ENCODE measurements at places on chromosomes 3 and 15.

DNA sequence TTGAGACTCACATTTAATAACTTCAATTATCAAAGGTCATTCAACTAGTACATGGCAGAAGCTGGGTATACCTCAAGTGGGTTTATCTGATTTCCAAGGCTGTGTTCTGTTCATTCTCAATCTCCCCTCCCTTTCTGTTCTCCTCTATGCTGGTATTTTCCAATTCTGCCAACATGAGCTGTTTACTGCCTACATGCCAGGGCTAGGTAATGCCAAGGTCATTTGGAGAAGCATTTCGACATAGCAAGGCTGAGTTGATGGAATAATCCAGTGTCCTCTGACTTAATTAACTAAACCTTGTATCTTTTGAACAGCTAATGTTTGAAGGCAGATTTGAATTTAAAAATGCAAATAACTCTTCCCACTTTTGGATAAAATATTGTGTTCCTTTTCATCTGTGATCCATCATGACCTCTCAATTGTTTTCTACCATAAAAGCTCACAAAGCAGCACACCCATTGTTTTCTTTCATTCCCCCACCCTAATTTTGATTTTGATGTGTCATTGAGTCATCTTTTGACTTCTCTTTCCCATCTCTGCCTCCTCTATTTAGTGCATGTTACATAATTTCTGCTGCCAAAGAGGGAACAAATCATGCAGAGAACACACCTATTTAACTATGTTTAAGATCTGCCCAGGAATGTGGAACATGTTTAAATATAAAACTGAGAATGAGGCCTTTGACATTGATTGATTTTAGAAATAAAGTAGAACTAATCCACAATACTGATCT lies 308.8 kb upstream of the NR2E3 start:
- no peak for DNase-seq

- DNase-seq, result no peak
These were observed 24.5 kb upstream of the HDAC11 start for GRCh38 chr3:13455644-13456043.

GRCh38 chr3:11513817-11514135 lies 129.9 kb downstream of the VGLL4 start:
- DNase-seq, result no peak

DNA sequence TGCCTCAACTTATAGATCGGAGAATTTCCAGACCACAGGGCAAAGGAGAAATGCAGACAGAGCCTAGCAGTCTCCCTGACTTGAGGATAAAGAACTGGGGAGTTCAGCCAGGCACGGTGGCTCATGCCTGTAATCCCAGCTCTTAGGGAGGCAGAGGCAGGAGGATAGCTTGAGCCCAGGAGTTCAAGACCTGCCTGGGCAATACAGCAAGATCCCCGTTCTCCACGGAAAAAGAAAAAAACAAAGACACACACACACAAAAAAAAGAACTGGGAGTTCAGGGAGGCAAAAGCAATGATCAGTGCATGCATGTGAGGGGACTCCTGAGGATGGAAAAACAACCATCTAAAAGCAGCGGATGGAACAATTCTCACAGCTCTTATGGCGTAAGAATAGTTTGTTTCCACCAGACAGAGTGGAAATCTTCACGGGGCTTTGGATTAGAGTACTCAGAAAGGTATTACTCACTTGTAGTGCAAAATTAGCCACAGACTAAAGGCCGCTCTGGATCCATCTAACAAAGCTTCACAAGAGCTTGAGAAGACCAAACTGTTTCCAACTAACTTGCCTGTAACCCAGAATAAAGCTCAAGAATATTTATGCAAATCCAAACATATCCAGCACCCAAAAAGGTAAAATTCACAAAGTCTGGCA lies 16.3 kb downstream of the SEC11A start:
- no peak for DNase-seq

- DNase-seq, result no peak
These were observed 158.4 kb downstream of the TIGIT start for GRCh38 chr3:114452256-114452655.

DNA sequence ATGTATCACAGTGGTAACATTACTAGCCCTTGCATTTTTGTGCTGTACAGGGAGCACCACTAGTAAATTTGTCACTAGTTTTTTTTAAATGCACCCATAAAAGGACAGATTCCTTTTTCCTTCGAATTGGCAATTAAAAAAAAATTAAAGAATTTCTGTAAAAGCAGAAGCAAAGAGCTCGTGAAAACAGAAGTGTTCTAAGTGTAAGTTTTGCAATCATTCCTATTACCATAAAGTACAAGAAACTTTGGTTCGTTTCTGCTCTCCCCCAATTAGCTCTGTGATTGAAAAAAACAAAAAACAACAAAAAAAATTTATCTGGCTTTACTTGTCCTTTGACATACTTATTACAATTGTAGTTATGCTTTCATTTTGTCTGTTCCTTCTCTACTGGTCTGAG lies 5.3 kb downstream of the SERP1 start:
- no peak for DNase-seq

GRCh38 chr15:70158309-70159000 lies 60.7 kb upstream of the TLE3 start:
- no peak for DNase-seq

GRCh38 chr15:41978534-41978933 lies 6.2 kb upstream of the EHD4 start:
- no peak for DNase-seq

- DNase-seq, result no peak
These were observed 44.6 kb downstream of the ZIC4 start for GRCh38 chr3:147361454-147362420.

GRCh38 chr3:33054100-33055092 lies 42.5 kb downstream of the GLB1 start:
- no peak for DNase-seq

DNA sequence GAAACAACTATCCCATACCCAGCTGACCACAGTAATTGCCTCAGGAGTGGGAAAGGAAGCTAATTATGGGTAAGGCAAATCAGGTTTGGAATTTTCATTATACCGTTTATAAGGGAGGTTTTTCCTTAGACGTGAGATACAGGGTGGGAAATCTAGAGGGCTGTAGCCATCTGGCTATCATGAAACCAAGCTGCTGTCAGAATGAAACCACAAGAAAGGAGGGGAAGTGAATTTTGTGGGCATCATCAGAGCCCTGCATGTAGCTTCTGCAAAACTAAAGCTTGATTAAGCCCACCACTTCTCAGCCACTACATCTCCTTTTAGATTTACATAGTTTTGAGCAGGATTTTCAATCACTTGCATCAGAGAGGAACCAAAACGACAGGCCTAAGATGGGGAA lies 893.5 kb downstream of the TUSC7 start:
- DNase-seq, result no peak

GRCh38 chr3:129046037-129046731 lies 14.4 kb upstream of the GP9 start:
- DNase-seq, result no peak

- DNase-seq, result peak; percentile 48
These were observed 559 bp downstream of the PKM start for GRCh38 chr15:72230197-72231065.

DNA sequence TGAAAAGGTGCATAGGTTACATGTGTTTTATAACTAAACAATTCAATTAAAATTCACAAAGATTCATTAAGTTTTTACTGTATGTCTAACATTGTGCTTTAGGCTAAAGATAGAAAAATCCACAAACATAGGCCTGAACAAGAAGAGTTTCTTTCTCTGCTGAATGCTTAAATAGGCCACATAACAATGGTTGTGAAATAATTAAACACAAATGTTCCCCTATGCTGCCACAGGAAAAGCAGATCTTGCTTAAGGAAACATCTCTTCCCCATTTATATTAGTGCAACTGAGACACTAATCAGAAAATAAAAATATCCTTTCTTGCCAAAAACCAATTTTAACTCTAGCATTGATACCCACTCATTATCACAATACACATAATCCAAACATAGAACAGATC lies 725.4 kb upstream of the DPPA4 start:
- DNase-seq, result no peak

- no peak for DNase-seq
These were observed 711 bp downstream of the XXYLT1 start for GRCh38 chr3:195270079-195270816.

DNA sequence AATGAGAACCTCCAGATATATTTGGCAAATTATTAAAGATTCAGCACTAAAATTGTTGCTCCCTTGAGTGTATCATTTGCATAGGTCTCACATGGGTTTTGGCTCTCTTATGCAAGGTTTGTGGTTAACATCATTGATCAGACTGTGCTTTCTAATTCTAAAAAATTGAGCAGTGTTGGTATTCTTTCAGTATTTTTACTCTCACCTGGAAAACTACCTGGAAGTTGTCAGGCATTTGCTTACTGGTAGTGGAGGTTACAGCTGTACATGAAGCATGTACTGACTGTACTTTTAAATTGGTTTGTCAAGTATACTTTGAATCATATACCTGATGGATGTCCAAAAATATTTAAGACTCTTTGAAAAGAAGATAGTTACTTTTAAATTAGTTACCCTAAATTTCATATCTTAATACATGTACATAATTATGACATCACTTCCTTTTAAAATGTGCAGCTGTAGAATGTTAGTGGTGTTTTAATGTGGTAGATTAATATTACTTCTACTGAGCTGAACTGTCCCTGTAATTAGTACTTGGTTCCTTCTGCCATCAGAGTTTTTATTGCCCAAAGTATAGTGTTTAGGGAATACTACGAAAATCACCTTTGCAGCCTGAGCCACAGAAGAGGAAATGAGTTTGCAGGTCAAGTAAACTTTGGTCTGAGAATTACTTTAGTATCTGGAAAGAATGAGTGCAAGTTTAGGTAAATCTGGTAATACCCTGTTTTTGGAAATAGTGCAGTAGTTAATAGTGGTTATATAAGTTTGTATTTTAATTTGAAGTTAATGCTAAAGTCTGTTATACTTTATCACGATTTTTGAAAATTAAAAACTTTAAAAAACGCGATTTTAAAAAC lies 2.8 kb downstream of the CHD2 start:
- no peak for DNase-seq

- no peak for DNase-seq
These were observed 66.0 kb upstream of the SLC2A2 start for GRCh38 chr3:171092467-171092911.

- peak; percentile 3 for DNase-seq
These were observed 12.4 kb upstream of the CEP152 start for GRCh38 chr15:48823237-48823636.

- DNase-seq, result no peak
These were observed 61.8 kb downstream of the ZBTB20 start for GRCh38 chr3:115085197-115085865.

DNA sequence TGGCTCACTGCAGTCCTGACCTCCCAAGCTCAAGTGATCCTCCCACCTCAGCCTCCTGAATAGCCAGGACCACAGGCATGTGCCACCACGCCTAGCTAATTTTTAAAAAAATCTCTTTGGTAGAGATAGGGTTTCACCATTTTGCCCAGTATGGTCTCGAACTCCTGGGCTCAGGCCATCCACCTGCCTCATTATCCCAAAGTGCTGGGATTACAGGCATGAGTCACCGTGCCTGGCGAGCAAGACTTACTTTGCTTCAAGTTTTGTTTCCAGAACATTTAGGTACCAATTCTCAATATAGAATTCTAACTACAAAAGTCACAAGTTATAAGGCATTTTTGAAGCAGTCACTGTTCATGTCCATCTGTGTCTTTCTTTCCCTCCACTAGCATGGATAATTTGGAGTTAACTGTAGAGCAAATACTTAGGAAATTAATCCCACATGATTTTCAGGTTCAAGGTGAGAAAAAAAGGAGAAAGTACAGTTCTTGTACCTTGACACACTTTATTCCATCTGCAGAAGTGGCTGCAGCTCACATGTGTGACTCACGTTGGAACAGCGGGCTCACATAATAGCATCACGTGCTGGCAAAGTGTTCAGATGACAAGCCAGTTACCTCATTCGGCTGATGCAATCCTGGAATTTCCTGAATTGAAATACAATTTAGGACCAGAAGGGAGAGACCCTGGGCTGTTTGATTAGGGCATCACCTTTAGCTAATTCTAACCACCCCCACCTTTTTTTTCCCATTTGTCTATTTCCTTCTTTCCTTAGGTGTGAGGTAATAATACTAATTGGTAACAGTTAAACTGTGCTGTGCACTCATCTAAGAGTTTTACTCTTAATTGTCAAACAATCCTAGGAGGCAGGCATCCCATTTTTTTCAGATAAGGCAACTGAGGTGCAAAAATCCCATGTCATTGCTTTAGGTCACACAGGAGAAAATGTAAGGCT lies 46.9 kb upstream of the NEDD4 start:
- peak; percentile 94 for DNase-seq

- DNase-seq, result no peak
These were observed 273.1 kb upstream of the ALCAM start for GRCh38 chr3:105093371-105094252.

GRCh38 chr15:81388436-81388770 lies 14.4 kb upstream of the TMC3 start:
- no peak for DNase-seq

DNA sequence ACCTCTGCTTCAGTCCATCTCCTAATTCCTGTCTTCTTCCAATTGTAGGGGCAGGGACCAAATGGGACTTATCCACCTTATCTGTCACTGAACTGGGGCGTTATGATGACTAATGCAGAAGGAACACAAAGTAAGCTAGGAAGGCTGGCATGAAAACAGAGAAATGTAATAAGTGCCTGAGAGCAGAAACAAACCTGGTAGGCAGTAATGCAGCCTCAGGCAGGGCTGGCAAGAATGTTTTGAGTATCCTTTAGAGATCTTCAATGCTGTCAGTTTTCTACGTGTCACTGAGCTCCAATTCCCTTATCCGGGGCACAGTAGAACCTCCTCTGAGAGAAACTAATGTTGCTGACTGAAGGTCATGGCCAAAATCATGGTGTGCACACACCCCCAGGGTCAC lies 246.2 kb upstream of the TBL1XR1 start:
- no peak for DNase-seq

GRCh38 chr15:77032647-77033416 lies 37.9 kb downstream of the PSTPIP1 start:
- DNase-seq, result no peak

GRCh38 chr3:58001979-58002378 lies 6.2 kb upstream of the FLNB start:
- no peak for DNase-seq

DNA sequence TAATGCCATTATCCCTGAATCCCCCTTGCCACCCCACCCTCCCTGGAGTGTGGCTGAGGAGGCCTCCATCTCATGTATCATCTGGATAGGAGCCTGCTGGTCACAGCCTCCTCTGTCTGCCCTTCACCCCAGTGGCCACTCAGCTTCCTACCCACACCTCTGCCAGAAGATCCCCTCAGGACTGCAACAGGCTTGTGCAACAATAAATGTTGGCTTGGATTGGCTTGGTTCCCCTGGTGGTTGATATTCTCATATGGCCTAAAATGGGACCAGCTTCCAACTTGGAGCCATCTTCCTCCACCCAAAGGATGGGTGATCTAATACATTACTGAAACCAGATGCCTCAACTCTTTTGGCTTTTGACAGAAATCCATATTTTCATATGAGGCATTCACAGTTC lies 34.9 kb downstream of the VIPR1 start:
- DNase-seq, result no peak

Data from astrocyte of the cerebellum (primary cell).